ENCODE measurements at places on chromosomes 6 and 20.

DNA sequence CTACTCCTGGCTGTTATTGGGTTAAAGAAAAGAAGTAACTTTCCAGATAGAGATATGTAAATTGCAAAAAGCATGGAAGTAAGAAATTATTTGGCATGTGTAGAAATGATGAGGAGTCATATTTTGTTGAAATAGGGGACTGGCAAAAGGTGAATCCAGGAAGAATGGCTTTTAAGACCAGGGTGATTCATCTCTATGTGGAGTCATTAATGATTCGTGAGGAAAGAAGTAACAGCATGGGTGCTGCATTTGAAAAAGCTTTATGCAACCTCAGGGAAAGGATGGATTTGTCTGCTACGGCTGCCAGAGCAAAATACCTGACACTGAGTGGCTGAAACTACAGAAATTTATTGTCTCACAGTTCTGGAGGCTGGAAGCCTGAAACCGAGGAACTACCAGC lies 14.8 kb upstream of the SYNE1 start:
- no peak for DNase-seq

DNA sequence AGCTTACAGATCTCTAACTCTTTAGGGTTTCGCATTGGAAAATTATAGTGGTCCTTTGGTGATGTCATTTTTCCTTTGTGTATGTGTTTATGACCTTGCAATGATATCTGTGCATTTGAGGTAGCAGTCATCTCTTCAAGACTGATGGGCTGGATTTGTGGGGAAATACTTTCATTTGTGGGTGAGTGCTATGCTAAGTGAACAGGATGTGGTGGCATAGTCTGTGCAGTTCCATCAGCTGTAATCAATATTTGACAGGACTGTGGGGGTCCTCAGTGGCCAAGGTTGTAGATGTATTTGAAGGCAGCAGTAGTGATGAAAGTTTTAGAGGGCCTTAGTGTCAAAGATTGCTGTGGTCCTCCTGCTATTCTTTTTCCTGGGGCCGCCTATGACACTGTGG lies 79.5 kb downstream of the CYP39A1 start:
- DNase-seq = no peak

GRCh38 chr20:47795214-47795907 lies 10.1 kb upstream of the SULF2 start:
- DNase-seq = no peak

- DNase-seq = peak; percentile 80
Observed at GRCh38 chr6:150134280-150134920, 8.4 kb upstream of the PPP1R14C start.

DNA sequence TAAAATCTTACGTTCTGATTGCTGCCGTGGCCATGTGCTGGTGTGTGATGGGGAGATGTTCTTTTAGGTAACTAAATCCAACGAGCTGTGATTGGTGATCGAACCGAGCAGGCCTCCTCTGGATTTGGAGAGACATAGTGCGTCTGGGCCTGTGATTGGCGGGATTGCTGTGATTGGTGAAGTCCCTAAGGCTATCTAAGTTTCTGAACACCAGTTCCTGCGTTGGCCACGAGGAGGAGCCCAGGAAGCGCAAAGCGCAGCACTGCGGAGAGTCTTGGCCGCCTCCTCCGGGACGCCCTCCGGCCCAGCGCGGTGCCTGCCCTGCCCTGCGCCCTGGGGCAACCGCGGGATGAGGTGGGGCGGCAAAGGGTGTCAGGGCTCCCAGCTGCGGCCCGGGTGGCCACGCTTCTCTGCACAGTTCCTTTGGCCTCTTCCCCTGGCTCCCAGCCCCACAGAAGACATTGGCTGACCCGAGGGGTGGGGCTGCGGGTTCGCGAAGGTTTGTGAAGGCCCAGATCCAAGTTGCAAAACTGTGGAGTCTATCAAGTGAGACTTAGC lies 33.0 kb downstream of the HNF4A start:
- DNase-seq = peak; percentile 90

DNA sequence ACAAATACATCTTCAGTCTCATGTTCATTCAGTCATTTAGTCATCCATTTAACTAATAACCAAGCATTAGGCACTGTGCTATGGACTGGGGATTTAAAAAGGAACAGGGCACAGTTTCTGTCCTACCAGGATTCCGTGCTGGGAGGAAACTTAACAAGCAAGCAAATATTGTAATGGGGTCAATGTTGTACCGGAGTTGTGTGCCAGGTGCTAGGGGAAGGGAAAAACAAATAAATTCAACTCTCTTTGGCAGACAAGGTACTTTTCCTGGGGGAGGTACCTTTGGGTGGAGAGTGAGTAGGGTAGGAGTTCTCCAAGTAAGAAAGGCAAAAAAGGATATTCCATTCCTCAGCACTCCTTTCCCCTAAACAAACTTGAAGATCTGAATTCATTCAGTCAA lies 90.3 kb downstream of the OLIG3 start:
- DNase-seq = no peak

- DNase-seq = no peak
Observed at GRCh38 chr20:61666471-61666832, 399.2 kb downstream of the TAF4 start.

DNA sequence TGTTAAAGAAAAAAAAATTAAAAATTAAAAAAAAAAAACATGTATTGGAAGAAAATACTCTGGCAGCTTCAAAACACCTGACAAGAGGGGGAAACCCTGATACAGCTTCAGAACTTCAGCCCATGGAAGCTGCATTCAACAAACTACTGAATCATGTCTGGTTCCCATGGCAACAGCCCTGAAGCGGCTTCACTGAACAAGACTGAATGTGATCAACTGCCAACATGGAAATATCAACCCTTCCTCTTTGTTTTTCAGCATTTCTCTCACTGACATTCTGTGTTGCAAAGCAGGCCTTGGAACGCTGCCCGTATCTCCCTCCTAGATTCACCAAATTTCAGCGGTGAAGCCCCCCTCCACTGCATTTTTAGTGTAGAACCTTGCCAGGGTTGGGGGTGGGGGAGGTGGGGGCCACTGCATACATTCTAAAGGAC lies 91.3 kb upstream of the SHLD1 start:
- peak; percentile 40 for DNase-seq

DNA sequence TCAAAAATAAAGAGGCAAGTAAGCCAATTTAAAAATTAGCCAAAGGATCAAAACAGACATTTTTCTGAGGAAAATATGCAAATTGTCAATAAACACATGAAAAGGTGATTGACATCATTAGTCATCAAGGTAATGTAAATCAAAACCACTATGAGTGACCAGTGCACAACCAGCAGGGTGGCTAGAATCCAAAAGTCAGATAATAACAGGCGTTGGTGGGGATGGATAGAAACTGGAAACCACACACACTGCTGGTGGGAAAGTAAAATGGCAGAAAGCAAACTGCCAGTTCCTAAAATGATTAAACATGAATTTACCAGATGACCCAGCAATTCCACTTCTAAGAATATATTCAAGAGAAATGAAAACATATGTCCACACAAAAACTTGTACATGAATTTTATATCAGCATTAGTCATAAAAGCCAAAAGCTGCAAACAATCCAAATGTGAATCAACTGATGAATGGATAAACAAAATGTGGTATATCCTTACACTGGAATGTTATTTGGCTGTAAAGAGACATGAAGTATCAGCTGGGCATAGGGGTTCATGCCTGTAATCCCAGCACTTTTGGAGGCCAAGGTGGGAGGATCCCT lies 74.8 kb upstream of the MBOAT1 start:
- no peak for DNase-seq

- DNase-seq = no peak
Observed at GRCh38 chr6:27451660-27452390, 21.1 kb downstream of the ZNF184 start.

DNA sequence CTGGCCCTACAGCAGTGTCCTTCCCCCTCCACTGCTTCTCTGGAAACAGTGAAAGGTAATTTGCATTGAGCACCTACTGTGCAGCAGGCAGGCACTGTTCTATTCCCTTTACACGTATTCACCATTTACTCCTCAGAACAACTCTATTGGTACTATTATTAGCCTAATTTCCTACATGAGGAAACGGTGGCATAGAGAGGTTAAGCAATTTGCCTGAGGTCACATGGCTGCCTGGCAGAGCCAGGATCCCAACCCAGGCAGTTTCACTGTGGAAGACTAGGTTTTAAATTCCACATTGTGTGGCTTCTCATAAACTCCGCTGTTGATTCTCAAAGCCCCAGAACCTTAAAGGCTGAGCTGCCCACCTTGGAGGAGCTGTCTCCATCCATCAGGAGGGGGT lies 72.7 kb downstream of the CLIC5 start:
- DNase-seq = no peak

DNA sequence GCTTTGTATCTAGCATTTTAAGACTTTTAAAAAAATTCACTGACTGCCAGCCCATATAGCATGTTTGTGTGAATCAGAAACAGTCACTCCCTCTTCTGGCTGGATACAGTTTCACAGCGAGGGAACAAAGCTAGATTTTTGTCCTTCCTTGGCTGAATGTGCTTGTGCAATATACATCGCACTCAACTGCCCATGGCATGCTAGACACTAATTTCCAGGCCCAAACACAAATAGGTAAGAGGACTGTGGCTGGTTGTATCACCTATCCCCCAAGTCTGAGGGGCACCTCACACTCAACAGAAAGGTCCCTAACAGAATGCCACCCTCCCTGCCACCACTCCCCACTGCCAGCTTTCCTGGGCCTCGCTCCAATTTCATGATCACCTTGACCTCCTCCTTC lies 16.2 kb upstream of the BLCAP start:
- DNase-seq = no peak

GRCh38 chr20:48631114-48632016 lies 196.4 kb downstream of the PREX1 start:
- DNase-seq = no peak

- DNase-seq = no peak
Observed at GRCh38 chr6:11432091-11432490, 105.5 kb upstream of the TMEM170B start.

- DNase-seq = no peak
Observed at GRCh38 chr6:122817358-122817757, 28.3 kb downstream of the SMPDL3A start.

- DNase-seq = no peak
Observed at GRCh38 chr6:157226761-157227160, 96.6 kb downstream of the TMEM242 start.

DNA sequence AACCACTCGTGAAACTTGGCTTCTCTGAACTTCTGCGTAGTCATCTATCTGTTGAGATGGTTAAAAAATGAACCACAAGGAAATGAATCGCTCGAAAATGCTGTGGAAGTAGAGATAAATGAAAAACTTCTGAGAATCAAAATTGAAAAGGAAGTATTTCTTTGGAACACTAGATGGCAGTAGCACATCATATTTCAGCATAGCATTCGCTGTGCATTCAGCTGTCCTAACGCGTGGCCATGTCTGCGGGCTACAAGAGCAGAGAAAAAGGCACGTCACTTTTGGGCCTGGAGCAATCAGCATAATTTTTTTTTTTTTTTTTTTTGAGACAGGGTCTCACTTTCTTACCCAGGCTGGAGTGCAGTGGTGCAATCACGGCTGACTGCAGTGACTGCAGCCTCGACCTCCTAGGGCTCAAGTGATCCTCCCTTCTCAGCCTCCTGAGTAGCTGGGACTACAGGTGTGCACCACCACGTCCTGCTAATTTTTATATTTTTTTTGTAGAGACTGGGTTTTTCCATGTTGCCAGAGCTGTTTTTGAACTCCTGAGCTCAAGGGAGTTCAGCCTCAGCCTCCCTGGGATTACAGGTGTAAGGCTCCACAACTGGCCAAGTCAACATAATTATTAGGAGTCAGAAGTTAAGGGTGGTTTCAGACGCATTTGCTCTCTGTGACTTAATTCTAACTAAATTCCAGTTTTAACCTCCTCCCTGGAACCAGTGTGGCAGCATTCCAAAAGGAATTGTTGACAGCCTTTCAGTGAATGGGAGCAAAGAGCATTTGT lies 8.8 kb upstream of the PERP start:
- DNase-seq = peak; percentile 44

GRCh38 chr6:7112741-7113313 lies 5.1 kb downstream of the RREB1 start:
- peak; percentile 63 for DNase-seq

DNA sequence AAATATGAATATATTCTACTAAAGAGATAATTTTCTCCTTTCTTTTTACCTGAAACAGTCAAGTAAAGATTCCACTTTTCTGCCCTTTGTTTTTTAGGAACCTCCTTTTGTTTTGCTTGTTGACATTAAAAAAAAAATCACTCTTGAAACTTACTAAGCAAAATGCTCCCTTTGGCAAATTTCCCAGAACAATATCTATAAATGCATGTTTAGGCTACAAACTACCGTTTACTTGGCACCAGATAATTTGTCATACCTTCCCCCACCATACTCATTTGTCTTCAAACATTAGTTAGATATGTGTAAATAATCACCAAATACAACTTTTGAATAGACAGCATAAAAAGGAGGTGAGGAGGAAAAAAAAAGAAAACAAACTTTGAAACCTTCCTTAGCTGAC lies 604.7 kb downstream of the RFPL4B start:
- no peak for DNase-seq

Data from colonic mucosa (tissue), 4 donors.